ENCODE measurements at places on chromosomes 16 and 17. TPM values are rescaled to one million over a fixed set of nuclear protein-coding genes. Genes with fewer than 3 reads are reported as not detected.

Gene WDR81
- total RNA-seq, result 26.4 TPM

Gene TSNAXIP1
- 0.20 TPM for total RNA-seq

Gene DNASE1L2
- total RNA-seq, result not detected

Gene MYH3
- total RNA-seq, result under 0.01 TPM

Gene NPIPB12
- total RNA-seq, result 10.1 TPM

Gene CLEC10A
- total RNA-seq, result not detected

Gene SP6
- total RNA-seq, result 5.1 TPM

Gene PDILT
- total RNA-seq, result not detected

Gene RHBDL1
- total RNA-seq, result 0.69 TPM

Gene KRT33B
- not detected for total RNA-seq

Gene MKS1
- total RNA-seq, result 5.7 TPM

Gene IRF8
- total RNA-seq, result 0.54 TPM

Gene PIMREG
- 36.1 TPM for total RNA-seq

Gene STX1B
- 0.93 TPM for total RNA-seq

Gene QPRT
- not detected for total RNA-seq

Gene TERB1
- total RNA-seq, result not detected

Gene KPNA2
- 246 TPM for total RNA-seq

Gene LRRC75A
- 1.0 TPM for total RNA-seq

Data from mammary microvascular endothelial cell (primary cell).